HAP-1 (cell line): ENCODE measurements at places on chromosomes 6 and 20.

- DNase-seq: no peak
Measured at GRCh38 chr6:24664046-24664987, 2.4 kb downstream of the TDP2 start.

DNA sequence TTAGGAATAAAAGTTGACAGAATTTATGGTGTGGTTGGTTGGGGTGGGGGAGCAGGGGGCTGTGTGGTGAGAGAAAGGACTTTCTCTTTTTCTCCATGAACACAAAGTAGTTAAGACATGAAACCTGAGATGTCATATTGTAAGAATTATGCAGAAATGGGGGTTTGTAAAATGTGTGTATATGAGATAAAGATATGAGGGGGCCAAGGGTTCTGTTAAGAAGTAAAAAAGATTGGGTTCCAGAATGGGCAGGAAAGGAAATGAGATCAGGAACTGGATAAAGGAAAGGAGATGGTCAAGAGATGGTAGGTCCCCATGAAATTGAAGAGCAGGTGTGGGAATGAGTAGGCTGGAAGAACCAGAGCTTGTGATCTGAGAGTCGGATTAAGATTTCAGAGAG, 9.7 kb downstream of the RNF146 start:
- DNase-seq: no peak

DNA sequence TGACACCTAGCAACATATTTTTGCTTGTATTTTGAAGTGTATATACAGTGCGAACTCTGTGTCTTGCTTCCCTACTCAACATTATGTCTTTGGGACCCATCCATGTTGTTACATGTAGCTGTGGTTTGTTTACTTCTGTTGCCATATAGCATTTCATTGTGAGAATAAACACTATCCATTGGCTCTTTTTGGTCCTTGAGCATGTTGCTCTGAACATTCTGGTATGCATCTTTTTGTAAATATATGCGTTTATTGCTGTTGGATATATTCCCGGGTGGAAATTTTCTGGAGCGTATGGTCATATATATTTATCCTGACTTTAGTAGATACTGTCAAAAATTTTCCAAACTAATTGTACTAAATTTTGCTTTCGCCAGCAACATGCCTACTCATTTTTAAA, 222.5 kb upstream of the SPTLC3 start:
- no peak for DNase-seq

- no peak for DNase-seq
Measured at GRCh38 chr6:27156874-27157458, 90.5 kb upstream of the PRSS16 start.

DNA sequence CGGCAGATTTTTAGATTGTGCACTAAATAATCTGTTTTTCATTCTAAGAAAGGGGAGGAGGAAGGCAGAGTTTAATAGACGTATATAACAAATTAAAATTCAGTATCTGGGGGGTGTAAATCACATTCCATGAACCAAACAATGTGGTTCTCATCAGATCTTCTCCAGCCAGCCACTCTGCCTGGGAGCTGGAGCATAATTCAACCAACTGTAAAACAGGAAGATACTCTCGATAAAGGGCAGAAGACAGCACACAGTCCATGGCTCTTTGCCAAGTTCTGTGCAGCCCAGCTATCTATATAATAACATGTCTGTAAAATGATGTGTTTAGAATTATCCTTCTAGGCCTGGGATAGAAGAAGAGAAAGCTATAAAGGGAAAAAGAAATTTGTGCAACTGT, 289.9 kb upstream of the ZFP64 start:
- no peak for DNase-seq

GRCh38 chr6:150906641-150907326, 41.3 kb downstream of the MTHFD1L start:
- no peak for DNase-seq

- DNase-seq: no peak
Measured at GRCh38 chr6:138222901-138223546, 4.7 kb upstream of the PBOV1 start.

DNA sequence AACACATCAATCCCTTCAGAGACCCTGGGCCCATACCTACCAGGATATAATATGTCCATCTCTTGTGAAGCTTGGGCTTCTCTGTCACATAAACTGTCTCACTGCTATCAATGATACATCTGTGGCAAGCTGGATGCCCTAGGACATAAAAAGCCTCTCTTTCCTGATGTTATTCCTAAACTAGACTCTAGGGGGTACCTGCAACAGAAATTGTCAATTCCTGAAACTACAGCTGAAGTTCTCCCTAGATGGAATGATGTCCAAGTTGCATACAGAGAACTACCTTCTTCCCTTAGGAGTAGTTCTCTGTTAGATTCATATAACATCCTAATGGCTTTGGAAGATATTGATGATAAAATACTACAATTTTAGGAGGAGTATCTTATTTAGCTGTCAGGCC, 35.8 kb downstream of the TBX18 start:
- no peak for DNase-seq

DNA sequence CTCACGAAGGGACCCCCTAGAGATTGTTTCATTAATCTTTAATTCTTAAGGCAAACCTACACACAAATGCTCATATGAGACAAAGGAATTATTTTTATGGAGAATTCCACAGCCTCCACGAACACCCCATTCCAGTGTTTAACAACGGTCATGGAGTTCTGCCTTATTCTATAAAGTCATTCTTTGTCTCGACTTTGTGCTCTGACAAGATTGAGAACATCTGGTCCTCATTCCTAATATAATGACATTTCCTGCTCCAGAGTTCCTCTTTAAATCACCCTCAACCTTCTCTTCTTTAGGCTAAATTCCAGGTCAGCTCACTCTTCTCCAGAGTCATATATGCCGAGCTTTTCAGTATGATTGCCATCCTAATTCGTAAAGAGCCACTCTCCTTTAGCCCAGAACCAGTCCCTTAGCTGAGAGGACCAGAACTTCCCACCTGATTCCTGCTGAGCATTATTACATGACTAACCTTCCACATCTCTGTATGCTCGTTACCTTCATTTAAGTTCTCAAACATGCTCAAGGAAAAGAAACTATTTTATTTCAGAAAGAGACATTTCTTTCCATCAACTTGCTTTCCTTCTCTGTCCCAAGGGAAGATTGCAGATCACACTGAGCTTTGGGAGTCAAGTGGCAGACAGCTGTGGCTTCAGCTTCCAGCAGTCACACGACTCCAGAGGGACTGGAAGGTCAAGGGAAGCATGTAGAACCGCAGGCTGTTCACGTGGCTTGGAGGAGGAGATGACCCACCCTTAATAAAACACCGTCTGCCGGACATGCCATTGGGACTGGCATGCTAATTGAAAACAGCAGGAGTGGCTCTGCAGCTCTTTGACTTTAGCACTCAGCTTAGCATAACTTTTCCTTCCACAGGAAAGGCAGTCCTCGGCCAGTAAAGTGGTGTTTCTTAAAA, 467.1 kb upstream of the HSF2 start:
- no peak for DNase-seq

DNA sequence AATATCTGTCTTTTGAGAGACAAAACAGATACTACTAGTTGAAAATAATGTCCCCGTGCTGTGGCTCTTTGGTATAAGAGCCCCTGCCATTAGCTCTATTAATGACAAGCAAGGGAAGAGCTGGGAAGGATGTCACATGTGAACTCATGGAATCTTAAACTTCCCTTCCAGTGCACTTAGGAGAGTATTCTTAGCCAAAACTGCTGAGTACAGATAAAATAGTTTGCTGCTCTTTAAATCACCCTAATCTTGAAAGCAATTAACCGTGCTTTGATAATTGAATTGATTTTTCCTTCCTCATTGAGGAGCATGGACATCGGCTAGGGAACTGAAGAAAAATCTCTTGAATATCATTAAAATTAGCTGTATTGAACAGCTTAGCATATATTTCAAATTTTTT, 91.7 kb downstream of the SLC35B3 start:
- DNase-seq: no peak

DNA sequence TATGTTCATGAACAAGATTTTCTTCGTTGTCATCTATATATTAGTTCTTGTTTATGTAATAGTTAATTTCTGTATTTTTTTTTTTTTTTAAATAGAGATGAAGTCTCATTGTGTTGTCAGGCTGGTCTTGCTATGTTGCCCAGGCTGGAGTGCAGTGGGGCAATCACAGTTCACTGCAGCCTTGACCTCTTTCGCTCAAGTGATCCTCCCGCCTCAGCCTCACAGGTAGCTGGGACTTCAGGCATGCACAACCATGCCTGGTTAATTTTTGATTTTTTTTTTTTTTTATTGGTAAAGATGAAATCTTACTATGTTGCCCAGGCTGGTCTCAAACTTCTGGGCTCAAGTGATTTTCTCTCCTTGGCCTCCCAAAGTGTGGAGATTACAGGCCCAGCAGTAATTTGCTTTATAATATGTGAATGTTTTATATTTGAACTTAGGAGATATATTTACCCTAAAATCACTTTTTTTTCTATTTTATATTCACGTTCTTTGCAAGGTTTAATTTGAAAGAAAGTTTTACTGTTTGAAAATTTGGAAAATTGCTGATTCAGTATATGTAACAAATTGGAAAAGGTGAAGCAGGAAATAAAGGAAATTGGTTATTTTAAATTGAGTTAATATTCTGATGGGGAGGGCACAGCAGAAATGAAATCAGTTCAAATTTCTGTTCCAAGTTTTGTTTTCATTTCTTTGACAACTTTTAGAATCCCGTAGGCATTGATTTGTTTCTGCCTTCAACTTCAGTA, 56.2 kb downstream of the ZFAND3 start:
- DNase-seq: no peak

DNA sequence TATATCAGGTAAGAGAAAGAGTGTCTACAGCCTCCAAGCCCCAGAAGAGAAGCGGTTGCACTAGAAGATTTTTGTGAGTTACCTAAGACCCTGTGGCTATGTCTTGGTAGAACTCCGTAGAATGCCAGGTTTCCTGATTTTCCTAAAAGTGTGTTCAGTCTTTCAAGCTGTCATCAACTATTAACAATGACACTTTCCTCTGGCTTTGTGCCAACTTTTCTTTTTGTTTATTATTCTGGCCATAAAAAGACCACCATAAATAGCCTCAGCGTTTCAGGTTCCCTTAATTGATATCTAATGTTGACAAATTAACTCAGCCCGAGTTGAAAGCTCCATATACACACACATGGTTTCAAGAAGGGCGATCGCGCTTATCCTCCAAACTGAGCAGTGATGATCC, 1.2 kb downstream of the PAK5 start:
- no peak for DNase-seq

DNA sequence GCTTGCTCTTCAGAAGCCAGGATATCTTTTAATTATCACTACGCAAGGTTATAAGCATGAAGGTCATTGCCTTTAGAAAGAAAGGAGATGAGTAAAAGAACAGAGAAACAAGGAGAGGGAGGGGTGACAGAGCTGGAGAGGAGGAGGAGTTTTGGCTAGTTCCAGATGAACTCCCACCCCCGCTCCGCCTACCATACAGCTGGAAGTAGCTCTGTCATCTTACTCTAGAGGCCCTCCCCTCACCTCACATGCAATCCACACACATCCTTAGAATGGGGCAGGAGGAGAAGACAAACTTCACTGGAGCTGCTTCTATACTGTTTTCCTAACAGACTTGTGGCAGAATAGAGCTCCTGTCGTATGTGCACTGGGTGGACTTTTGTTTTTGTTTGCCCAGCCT, 144.7 kb downstream of the SCML4 start:
- peak; percentile 31 for DNase-seq

- no peak for DNase-seq
Measured at GRCh38 chr20:20000211-20000968, 16.8 kb upstream of the NAA20 start.

DNA sequence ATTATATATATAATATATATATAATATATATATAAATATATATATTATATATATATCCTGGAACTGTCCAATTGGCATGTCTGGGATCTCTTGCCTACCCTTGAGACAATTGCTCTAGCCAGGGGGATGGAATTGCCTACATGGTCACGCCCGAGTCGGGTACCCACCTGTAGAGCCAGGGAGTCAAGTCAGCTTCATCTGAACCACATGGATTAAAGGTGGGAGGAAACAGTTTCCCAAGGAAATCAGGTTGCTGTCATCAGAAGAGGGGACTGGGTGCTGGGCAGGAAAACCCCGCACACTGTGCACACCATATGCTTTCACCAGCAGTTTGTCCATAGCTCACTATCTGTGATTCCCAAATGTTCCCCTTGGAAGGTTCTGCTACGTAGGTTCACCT, 252.5 kb upstream of the NOX3 start:
- DNase-seq: no peak

GRCh38 chr6:87251225-87251624, 71.2 kb upstream of the SMIM8 start:
- DNase-seq: no peak

- DNase-seq: no peak
Measured at GRCh38 chr6:7996538-7997111, 67.6 kb downstream of the BLOC1S5 start.

DNA sequence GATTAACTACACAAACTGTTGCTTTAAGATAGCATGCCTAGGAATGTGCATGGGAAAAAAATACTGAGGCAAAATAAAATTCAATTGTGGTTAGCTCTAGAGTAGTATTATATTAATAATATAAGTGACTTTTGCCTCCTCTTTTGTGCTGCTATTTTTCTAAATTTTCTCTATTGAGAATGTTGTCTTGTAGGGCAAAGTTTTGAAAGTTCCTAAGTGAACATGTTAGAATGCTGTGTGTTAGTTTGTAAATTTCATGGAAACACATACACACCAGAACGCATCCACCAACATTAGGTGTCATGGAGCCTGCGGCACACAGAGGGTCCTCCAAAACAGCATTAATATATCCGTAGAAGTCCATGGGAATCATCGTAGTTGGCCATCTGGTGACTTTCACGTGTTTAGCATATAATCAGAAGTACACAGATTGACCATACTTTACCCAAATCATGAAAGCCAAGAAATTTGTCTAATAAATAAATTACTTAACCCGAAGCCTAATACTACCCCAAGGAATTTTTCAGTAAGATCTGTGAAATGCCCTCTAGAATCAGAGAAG, 25.6 kb downstream of the ARHGAP18 start:
- DNase-seq: no peak

DNA sequence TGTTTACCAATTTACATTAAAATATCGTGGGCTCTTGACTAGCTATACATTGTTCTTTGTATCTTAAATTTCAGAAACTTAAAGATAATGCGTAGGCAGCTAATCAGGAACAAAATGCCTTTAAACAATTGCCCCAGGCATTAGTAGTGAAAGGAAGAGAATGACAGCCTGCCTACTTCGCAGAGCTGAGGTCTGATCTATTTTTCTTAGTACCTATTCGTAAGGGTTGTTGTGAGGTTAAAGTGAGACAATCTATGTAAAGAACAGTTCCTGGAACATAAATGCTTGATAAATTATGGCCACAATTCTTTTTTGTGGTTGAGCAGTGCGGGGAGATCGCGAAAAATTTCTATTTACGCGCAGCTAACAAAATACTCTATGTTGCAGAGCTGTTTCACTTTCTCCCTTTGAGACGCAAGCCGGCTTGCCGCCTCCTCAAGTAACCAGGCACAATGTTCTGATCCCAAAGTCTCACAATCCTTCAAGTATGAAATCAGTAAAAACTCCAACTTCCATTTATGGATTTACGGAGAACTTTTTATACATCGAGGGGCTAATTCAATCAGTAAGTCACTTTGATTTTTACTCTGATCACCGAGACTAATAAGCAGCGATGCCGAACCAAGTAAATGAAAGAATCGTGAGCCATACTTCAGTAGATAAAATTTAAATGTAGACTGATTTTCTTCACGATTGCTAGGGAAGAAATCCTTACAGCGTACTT, 878 bp upstream of the PNRC1 start:
- peak; percentile 81 for DNase-seq
